GF-D8 (cell line): ENCODE measurements at places on chromosomes 6 and 20.

DNA sequence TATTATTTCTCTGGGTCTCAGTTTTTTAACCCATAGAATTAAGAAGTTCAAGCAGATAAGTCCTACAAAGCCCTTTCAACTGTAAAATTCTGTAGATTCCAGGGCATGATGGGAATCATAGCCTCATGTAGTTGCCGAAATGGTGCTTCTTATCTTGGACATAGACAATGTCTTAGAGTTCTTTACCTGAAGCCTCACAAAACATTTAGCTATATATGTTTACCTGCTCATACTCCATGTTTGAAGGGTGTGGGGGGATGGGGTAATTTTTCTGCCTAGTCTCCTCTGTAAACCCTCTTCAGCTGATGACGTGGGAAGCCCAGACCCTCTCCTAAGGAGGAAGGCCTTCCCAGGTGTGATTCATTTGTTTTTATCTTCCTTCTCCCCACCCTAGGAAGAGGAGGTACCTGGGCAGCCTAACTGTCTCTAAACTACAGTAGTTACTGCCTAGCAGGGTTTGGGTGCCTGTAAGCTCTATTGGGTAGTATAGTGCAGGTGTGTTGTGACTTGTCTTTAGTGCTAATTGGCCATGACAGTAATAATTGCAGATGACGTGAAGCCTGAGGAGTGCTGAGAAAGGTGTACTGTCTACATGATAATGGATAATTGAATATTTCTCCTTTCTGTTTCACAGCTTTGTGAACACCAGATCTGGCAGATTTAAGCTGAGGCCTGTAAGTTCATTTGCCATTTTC lies 230.8 kb downstream of the TFAP2B start:
- no peak for DNase-seq

- no peak for DNase-seq
These were observed 83.7 kb upstream of the ZNF322 start for GRCh38 chr6:26743157-26743821.

- DNase-seq = no peak
These were observed at the start of gene C6orf58 for GRCh38 chr6:127576874-127577273. Gene C6orf58, plus strand, starts transcription at chr6:127577174. Its CDS starts 12 bp downstream, at chr6:127577186.

GRCh38 chr6:156160007-156160794 lies 617.0 kb upstream of the ARID1B start:
- DNase-seq = no peak

- no peak for DNase-seq
These were observed 28.3 kb downstream of the MAP7 start for GRCh38 chr6:136521911-136522310.

DNA sequence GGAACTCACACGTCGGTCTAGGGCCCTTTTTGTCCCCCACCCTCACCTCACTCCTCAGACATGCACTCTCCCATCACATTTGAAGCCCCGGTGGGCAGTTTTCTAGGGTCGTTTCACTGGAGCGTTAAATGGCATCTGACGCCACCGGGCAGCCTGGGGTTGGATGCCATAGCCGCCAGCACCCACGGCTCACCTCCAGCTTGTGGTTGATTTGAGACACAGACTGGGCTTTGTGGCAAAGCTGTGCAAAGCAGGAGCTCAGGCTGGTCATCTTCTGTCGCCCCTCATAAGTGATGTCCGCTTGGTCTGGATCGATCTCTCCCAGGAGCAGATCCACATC lies 530 bp downstream of the GOPC start:
- no peak for DNase-seq

DNA sequence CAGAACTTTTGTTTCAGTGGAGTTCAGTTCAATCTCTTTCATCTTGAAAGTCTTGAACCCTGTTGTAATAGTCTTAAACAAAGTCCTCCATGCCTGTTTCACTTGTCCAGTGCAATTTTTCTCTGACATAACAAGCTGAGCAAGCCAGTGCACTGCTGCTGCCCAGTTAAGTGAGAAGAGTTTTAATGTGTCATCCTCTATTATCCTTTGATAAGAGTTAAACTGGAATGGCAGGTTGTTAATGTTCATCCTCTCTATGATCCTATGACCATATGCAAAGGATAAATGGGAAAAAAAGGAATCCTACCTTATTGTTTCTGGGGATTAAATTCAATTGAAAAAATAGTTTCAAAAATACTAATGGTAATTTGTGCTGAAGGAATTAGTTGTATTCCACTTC lies 197.5 kb downstream of the FRK start:
- no peak for DNase-seq

- DNase-seq = no peak
These were observed 1.6 kb downstream of the VGLL2 start for GRCh38 chr6:117267054-117267347.

GRCh38 chr6:138988469-138988834 lies 399 bp upstream of the REPS1 start:
- no peak for DNase-seq

DNA sequence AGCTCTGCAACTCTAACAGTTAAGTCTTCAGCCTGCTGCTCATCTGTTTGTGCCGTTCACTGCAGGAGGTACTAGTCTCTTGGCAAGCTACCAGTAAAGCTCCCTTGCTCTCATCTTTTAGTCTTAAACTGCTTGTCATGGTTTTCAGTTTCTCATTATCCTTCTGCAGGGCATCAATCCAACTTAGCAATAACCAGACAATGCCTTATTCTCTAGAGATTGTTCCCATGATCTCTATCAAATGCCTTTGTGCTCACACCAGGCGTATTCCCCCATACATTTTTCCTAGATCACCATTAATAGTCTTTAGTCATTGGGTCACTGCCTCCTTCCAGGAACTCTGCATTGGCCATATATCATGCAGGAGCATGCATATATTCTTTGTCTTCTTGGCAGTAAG lies 171.3 kb downstream of the GRM1 start:
- DNase-seq = no peak

GRCh38 chr6:5359417-5359816 lies 98.1 kb downstream of the FARS2 start:
- DNase-seq = no peak

DNA sequence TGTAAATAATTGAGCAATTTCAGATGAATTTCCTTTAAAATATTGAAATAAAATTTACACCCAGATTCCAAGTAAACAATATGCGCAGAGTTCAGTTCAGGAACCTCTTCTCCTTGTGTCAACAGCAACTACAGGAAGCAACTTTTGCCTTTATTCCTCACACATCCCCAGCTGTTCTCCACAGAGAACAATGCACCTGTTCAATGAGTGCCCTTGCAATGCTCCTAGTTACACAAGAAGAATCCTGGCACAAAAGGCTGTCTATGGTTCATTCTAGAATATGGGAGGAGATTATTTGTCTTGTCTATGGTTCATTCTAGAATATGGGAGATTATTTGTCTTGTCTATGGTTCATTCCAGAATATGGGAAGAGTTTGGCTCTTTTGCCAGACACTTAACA lies 454.9 kb downstream of the BTBD3 start:
- DNase-seq = no peak

DNA sequence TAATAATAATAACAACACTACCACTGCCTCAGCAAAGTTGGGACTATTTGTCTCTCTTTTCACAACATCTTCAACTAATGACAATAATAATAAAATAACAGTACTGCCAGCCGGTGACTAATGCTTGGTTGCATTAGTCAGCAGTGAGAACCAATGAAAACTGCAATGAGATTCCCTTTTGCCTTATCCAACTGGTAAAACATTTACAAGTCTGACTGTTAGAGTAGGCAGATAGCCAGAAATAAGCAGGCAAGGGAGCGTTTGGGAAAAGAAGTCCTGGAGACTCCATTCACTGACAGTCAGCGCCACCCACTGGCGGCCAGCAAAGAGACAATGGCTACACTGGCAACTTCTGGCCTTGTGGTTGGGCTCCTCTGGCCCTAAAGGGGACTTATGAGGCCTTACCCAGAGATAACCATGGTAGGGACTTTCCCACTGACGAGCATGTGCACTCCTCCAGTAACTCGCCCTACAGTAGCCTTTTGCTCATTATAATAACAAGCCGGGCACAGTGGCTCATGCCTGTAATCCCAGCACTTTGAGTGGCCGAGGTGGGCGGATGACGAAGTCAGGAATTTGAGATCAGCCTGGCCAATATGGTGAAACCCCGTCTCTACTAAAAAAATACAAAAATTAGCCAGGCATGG lies 3.4 kb upstream of the NSFL1C start:
- peak; percentile 39 for DNase-seq

DNA sequence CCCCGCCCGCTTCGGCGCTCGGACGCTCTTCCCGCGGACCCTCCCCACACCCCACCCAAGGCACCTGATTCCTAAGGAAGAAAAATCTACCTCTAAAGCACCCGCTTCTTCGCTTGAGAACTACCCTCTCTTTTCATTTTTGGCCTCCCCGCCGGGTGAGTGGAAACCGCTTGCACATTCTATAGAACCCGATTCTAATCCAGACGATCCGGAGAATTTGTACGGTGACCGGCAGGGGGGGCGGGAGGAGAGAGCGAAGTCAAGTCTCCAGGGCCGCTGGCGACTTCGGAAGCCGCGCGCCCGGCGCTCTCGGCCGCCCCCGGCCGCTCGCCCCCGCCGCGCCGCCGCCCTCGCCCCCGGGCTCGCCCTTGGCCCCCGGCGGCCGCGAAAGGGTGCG lies at the start of gene RBM24:
RBM24 (plus strand) TSS at position 262 of the 397 bp plus-strand sequence. CDS start 221 bp downstream, outside the sequence.
- DNase-seq = no peak
